ENCODE measurements at places on chromosomes 2 and 18.

- no peak for DNase-seq
Observed at GRCh38 chr2:224538561-224539138, 46.5 kb downstream of the CUL3 start.

- DNase-seq, result no peak
Observed at GRCh38 chr2:47771211-47771610, 11.7 kb upstream of the MSH6 start.

DNA sequence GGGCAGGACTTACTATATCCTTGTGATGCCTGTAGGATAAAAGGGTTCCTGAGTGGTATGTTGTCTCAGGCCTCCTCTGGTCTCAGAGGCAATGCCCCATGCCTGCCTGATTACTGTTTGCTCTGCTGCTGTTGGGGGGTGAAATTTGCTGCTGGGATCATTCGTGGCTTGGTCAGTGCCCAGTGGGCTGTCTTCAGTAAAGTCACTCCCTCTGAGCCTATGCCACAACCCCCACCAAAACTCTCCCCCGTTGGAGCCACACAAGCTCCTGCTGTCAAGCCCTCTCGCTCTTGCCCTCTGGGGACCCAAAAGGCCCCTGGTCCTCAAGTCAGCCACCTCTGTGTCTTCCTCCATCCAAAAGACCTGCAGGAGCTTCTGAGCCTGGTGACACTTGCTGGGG, 38.6 kb upstream of the TGIF1 start:
- no peak for DNase-seq

DNA sequence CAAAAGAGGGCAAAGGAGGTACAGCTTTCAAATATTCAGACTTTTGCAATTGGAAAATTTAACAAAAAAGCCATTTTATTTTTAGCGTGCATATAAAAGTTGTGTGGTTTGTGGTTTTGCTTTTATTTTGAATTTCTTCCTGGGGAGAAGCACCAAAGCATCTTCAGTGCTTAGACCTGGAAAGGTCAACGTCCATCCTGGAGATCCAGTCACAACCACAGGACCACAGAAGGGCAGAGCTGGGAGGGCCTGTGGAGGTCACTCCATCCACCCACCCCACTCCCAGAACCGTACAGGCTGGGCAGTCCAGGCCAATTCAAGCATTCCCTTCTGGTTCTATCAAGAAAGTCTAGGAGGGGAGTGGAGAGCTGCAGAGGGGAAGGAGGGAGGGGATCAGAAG, 43.8 kb downstream of the MPHOSPH10 start:
- no peak for DNase-seq

DNA sequence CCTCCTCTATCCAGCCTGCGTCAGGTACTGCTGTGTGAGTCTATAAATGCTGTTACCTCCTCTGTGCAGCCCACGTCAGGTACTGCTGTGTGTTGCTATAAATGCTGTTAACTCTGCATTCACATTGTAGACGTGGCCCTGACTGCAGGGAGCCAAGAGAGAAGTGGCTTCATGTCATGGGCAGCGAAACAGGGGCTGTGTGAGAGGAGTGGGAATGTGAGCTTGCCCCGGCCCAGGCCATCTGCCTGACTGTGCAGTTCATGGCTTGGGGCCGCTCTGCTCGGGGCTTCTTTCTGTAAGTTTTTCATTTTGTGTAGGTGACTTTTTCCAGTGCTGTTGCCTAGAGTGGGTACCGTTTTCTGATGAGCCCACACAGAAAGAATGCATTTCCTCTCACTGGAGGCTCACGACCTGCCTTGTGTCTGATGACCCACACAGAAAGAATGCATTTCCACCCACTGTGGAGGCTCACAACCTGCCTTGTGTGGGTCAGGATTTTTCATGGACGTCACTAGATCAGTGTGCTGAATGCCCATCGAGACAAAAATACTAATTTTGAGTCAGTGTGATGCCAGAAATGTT, 104.5 kb downstream of the SNTG2 start:
- no peak for DNase-seq

- DNase-seq, result no peak
Observed at GRCh38 chr2:217944923-217945322, 57.9 kb downstream of the TNS1 start.

GRCh38 chr18:37663446-37663845, 97.8 kb upstream of the CELF4 start:
- no peak for DNase-seq

DNA sequence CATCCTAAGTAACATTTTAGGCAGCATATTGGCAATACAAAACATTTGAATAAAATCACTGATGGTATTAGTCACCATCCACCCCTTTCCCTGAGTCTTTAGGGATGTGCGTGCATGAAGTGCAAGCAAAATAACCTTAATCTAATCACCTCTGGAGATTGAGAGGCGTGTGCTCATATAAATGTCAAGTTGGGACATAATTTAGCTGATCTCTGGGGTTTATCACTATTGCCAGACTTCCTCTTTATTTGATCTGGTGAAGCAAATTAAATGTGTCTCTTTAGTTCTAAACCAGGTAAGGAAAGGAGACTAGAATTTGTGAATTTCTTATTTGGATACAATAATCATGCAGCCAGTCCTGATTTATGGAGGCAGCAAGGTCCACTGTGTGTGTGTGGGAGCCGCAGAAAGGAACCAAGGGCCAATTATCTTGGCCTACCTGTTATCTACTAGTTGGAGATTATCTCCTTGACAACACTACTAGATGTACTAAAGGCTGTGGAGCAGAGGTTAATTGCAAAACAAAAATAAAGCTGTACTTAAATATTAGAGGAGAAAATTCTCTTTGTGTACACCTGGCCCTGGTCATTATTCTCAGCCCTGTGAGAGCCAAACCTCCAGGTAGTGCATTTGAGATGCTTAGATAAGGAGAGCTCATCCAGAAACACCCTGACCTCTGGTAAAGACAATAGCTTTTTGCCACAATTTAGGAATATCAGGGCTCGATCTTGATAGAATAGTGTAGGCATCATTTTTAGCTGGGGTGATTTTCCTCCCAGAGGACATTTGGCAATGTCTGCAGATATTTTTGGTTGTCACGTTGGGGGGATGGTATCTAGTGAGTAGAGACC, 78.2 kb downstream of the HRH4 start:
- DNase-seq, result no peak

DNA sequence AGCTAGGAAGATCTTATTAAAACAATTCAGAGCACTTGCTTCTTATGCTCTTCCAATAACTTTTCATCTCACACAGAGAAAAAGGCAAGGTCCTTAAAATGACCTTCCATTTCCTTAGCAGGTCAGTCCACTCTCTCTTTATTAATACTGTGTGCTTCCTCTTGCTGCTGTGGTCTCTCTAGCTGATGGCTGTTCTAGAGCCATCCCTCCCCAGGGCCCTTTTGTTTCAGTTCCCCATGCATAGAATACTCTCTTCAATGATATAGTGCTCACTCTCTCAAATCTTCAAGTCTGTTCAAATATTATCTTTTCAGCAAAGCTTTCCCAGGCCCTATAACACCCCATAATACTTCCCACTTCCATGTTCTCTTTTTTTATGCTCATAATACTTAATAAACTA, 469.3 kb downstream of the METTL4 start:
- DNase-seq, result no peak

DNA sequence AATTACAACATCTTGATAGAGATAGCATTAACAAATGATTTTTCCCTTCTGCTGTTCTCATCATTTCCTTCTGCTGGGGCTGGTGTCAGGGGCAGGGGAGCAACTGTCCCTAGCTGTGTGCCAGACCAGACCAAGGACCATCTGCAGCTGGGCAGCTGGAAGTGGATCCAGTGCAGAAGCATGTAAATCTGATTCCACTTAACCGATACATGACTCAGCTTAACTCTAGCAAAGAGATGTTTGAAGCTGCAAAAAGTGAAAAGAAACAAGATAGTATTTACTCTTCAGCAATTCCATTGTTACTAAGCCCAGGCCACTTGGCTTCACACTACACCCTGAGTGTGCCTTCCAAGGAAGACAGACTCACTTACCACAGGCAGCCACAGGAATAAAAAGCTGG, 151.1 kb downstream of the GALNT1 start:
- no peak for DNase-seq

DNA sequence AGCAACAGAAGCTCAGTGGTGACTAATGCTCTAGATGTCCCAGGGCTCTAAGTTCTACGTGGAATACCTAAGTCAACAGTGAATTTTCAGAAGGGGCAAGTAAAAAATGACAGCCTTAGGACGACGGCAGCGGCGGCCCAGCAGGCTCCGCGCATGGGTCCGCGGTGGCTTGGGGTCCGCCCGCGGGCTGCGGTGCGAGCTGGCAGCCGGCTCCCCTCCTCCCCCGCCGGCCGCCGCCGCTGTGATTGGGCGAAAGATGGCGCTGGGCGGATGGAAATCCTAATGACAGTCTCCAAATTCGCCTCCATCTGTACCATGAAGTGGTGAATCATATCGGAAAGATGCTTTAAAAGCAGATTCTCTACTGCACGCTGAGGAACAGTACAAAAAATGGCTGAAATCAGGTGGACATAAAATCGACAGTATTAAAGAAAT, 74.7 kb downstream of the HNRNPLL start:
- peak; percentile 71 for DNase-seq

DNA sequence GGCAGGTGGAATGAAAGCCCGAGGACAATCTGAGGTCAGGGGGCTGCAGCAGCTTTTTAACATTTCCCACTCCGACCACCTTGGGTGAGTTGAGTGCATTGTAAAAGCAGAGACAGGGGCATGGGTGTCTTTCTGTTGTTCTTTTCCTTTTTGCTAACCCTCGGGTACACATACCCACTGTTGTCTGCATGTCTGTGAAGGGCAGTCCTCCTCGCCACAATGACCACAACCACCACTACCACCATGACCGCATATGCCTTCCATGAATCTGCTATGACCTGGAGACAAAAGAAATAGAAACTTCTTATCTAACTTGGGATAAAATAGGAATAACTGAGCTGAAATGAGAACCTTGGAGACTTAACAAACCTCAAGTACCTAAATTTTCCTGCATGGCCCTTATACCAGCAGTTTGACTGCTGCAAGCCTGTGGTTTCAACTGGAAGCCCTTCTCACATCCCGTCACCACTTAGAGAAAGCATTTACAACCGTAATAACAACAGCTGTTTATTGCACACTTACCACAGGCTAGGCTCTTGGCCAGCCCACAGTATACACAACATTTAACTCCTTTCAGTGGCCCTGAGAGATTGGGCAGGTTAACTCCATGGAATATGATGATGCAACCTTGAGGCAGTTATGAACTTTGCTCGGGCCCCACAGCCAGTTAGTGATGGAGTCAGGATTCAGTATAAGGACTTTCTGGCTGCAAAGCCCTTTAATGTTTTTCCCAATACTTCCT, 80.3 kb downstream of the GYPC start:
- no peak for DNase-seq

DNA sequence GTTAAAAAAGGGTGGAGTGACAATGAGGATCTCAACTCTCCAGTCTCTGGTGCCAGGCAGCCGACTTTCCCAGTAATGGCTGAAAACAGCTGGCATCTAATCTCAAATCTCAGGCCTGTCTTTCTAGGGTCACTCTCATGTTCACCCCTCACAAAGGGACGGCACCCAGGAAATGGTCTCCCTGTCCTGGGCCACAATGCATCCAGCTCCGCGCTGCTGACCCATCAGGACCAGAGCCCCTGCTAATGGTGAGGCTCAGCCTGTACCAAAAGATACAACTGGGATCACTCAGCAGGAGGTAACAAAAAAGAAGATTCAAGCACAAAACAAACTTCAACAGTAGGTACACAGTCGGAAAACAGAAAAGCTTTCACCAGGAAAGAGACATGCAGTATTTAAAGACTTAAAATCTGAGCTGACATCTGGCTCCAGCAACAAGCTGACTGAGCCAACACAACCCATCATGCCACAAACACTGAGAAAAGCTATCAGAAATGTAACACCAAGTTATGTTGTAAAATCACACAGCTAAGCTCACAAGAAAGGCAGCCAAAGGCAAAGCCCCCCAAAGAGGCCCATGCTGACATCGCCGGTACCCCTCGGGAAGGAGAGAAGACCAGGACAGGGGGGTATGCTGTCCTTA, 13.6 kb upstream of the KIDINS220 start:
- DNase-seq, result no peak

DNA sequence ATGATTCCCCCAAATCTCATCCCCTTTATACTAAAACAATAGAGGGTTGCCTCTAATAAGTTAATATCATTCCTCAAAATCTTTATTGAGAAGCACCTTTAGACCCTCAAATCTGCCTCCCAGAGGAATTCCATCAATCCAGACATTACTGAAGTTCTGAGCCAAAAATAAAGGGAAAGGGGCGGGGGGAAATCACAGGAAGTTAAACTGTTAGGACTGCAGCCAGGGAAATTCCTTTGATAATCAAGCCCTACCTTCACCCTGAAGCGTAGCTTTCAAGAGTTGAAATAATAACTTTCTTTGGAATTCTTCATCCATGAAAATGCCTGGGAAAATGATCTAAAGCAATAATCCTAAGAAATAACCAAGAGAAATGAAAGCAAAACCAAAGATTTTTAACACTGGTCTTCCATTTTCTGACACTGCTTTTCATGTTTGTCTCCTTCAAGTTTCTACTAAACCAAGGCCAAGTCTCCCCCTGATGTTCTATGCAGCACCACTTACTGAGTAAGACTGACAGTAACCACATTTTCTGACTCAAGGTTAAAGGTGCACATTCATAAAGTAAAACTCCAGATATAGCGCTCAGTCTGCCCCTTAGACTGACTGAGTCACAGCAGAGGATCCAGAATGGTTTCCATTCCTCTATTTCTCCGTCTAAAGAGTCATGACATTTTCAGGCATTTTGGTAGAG, 78.2 kb downstream of the TCF4 start:
- no peak for DNase-seq

DNA sequence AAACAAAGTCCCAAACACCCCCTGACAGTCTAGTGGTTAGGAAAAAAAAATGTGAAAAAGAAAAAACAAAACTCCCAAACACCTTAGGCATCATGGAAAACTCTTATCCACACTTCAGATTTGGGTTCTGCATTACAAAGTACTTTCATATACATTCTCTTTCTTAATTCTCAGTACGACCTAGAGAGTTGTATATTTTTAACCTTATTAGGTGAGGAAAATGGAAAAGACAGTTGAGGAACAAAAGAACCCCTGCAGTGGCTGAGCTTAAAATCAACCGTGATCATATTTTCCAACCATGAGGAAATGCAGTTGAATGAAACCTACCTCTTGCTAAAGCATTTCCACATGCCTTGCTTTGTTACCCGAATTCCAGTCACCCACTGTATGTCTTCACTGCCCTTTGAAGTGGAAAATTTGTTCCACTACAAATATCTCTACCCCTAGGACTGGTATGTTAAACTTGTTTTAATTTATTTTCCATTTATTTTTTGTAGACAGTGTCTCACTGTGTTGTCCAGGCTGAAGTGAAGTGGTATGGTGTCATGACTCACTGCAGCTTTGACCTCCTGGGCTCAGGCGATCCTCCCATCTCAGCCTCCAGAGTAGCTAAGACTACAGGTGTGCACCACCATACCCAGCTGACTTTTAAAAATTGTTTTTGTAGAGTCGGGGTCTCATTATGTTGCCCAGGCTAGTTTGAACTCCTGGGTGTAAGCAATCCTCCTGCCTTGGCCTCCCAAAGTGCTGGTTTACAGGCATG, 56.9 kb upstream of the LPIN2 start:
- DNase-seq, result no peak

DNA sequence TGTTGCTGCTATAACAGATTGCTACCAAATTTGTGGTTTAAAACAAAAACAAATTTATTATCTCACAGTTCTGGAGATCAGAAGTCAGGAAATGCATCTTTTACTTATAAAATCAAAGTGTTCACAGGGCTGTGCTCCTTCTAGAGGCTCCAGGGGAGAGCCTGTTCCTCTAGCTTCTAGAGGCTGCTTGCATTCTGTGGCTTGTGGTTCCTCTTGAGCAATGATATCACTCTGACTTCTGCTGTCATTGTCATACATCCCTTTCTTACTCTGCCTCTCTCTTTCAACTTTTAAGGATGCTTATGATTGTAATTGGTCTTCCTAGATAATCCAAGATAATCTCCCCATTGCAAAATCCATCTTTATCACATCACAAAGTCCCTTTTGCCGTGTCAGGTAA, 6.1 kb upstream of the DCC start:
- no peak for DNase-seq

Measured in stimulated activated CD4-positive, alpha-beta T cell treated with anti-CD3 and anti-CD28 coated beads, Interleukin-2, amount 100 ng/mL, for 24 hours (primary cell).